ENCODE measurements at places on chromosomes 5 and 9.

DNA sequence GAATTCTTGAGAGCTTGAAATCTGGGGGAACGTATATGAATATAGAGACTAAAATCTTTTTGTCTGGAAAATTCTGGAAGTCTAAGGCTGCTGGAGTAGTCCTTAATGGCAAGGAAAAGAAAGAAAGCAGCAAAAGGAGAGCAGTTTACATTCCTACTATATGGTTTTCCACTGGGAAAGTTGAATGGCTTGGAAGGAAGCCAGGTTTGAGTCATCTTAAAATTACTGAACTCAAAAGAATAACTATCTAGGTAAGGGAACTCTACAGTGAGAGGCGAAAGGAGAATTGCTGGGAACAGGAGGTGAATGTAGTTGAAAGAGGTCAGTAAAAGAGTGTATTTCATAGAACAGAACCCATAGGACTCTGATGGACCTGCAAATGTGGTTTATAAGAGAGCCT lies 258.1 kb upstream of the EDIL3 start:
- DNase-seq = no peak

DNA sequence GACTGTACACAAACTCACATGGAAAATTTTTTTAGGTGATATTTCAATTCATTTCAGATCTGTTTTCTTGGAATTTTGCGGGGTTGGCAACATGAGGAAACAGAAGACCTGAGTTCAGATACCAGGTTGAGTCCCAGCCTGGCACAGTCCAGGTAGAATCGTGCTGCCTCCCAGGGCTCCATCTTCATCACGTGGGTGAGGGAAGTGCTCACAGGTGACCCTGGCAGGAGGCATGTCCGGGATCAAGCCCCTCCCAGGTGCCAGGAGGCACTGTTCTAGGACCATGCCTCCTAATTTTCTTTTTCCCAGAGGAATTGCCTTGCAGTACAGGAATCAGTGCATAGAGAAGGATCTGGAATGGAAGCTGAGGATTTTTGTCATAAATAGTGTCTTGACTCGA lies 318.3 kb upstream of the IRX4 start:
- no peak for DNase-seq

DNA sequence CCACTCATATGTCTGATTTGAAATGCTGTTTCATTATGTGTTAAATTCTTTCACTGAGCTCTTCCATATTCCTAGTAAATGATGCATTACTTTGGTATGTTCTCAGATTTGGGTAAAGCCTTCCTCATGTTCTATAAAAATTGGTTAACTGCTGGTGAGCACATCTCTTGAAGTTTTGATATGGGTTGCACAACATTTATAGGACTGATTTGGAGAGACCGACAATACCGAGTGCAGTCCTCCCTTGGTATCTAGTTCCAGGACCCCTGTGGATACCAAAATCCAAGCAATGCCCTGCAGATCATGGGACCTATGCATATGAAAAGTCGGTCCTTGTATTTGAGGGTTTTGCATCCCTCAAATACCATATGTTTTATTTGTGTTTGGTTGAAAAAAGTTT lies 37.8 kb downstream of the WDR36 start:
- DNase-seq = no peak

DNA sequence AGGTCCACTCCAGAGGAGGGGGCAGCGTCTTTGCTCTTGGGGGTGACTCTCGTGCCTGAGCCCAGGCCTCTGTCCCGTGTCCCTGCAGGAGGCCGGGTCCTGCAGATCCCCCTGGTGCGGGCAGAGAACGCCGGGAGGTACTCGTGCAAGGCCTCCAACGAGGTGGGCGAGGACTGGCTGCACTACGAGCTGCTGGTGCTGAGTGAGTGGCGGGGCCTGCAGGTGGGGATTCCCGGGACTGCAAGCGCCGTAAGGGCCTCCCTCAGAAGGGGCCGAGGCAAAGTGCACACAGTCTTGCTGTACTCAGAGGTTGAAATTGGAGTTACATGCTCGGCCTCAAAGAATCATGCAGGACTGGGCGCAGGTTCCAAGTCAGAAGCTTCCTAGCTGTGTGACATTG lies 62.7 kb upstream of the ASS1 start:
- DNase-seq = no peak

GRCh38 chr5:146698651-146699050 lies 179.9 kb downstream of the PPP2R2B start:
- no peak for DNase-seq

- no peak for DNase-seq
These were observed 69.3 kb downstream of the HSPA4 start for GRCh38 chr5:133121080-133121479.

DNA sequence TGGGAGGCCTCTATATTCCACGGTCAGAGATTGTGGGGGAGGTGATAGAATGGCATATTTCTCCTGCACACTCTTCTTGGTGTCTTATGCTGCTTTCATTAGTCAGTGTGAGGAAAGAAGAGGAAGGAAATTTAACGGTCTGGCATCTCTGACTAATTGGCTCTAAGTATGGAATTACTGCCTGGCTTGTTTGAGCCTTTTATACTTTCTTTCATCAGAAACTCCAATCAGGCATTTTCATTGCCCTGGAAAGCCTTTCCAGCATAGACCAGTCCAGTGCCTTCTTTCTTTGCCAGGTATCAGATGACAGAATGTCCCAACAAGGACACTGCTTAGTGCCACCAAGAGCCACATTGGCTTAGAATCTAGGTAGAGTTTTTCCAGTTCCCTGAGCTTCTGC lies 30.2 kb downstream of the CYSTM1 start:
- no peak for DNase-seq

Data from stimulated activated CD4-positive, alpha-beta T cell treated with anti-CD3 and anti-CD28 coated beads, Interleukin-1b, Interleukin-23, amount 100 ng/mL, for 1 hour (primary cell).